ENCODE measurements at places on chromosomes 7 and 10. TPM values are rescaled to one million over a fixed set of nuclear protein-coding genes. Genes with fewer than 3 reads are reported as not detected.

DNA sequence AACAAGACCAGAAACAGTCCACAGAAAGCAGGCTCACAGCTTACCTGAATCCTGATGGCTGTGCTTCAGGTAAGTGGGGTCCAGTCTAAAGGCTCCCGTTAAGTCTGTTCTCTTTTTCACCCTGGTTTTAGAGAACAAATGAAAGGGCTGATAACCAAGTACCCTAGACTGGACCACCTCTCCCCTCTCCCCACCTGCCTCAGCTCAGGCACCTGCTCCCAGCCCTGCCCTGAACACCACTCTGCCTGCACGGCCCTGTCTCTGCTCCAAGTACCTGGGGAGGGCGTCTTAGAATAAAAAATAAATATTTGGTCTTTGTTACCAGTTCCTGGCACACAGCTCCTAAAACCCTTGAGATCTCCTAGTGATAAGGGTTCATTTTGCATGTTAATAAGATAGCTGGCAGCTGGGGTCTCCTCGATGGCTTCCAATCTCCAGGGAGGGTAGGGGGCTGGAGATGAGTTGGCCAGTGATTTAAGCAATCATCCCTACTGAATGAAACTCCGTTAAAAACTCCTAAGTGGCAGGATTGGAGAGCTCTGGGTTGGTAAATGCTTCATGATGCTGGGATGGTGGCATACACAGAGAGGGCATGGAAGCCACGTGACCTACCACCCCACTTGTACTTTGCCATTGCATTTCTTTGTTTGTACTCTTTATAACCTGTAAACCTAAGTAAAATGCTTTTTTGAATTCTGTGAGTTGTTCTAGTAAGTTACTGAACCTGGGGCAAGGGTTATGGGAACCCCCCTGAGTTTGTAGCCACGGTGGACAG lies 29.8 kb upstream of the FIGNL1 start:
- no peak for DNase-seq

DNA sequence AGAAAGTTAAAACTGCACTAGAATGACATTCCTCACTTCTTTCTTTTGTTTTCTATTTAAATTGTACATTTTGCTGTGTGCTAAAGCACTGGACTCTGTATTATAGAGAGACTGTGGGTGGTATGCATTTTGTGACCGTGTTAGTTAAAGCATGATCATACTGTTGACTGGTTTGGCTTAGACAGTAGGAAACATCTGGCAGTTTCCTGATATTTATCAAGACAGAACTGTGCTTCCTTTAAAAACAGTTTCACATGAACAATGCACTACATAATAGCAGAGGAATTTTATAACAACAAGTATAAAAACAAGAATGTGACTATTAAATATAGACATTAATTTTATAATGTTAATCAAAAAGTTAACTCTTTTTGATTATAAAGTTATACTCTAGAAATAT lies 23.1 kb downstream of the GNG11 start:
- no peak for DNase-seq

DNA sequence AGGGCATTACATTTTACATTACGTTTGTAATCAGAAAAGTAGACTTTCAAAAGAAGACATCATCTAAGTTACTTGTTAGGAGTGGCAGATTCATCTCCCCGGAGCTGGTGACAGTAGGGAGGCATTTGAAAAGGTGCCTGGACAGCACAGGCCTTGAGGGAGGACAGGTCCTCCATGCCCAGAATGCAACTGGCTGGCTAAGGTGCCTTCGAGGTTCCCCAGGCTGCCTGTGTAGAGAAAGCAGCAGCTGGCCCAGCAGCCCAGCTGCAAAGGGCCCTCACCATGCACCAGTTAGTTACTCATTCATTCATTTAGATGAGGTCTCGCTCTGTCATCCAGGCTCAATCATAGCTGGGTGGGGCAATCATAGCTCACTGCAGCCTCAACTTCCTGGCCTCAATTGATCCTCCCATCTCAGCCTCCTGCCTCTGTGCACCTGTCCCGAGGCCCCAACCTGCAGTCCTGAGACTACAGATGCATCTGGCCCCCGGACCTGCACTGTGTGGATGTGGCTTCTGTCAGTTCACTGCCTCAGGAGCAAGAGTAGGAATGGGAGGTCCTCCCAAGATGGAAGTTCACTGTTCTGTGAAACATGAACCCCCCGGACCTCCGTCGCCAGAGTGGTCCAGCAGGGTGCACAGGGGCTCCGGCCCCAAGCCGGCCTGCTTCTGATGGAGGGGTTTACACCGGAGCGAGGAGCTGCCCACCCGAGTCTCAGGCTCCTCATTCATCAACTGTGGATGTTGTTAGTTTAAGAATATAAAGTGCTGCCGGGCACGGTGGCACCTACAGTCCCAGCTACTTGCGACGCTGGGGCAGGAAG lies 36.6 kb downstream of the PRKAG2 start:
- DNase-seq = no peak

DNA sequence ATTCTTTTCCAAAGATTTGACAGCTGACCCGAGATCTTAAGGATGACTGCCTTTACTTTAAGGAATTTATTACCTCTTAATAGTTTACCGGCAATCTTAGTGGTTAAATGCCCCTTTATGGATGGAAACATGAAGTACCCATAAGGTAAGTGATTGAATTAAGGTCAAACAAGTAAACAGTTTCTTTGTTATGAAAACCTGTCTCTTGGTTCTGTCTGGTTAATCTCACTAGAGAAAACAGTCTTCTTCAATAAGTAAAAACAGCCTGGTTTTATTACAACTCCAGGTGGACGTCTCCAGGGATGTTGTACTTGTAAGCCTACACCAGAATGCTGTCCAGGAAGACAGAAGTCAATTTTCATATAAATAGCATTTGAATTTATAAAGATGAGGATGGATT lies 161.8 kb upstream of the MTPN start:
- DNase-seq = no peak

DNA sequence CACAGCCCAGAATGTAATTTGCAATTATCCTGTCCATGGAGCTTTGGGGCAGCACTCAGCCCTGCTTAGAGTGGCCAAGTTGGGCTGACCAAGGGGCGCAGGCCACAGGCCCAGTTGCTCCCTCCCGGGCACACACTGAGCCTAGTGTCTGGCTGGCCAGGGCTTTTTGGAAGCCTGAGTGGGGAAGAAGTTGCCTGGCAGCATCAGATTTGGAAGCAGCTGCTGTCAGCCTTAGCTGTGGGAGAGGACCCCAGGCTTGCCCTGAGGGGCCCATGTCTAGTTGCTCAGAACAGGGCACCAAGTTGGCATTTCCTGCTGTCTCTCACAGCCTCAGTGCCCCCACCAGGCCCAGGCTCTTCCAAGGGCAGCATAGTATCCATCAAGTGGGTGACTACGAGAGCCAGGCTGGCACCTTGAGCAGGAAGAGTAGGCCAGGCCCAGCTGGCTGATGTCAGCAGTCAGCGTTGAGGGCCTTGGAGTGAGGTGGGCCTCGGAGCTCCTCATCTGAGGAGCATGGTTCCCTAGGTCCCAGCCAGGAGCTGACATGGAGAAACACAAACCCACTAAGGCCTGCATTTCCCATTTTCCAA lies 14.4 kb downstream of the ANTXRL start:
- DNase-seq = no peak

The CALHM1 gene
- total RNA-seq = not detected

The UPF2 gene
- 6.7 TPM for total RNA-seq

The LRGUK gene
- total RNA-seq = not detected

Data from H4 (cell line).